ENCODE measurements at places on chromosomes 6 and 20.

DNA sequence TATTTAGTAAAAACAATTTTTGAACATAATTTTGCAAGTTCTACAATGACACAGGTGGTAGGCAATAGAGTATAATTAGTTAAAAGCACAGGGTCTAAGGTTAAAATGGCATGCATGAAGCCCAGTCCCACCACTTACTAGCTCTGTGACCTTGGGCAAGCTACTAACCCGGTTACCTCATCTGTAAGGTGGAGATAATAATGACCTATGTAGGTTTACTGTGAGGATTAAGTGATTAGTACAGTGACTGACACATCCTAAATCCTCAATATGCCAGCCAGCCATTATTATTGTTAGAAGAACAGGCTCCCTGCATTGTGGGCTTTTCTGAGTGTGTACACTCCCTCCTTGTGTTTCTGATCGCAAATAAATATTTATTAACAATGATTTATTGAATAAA, 26.2 kb downstream of the ATXN1 start:
- DNase-seq: no peak

DNA sequence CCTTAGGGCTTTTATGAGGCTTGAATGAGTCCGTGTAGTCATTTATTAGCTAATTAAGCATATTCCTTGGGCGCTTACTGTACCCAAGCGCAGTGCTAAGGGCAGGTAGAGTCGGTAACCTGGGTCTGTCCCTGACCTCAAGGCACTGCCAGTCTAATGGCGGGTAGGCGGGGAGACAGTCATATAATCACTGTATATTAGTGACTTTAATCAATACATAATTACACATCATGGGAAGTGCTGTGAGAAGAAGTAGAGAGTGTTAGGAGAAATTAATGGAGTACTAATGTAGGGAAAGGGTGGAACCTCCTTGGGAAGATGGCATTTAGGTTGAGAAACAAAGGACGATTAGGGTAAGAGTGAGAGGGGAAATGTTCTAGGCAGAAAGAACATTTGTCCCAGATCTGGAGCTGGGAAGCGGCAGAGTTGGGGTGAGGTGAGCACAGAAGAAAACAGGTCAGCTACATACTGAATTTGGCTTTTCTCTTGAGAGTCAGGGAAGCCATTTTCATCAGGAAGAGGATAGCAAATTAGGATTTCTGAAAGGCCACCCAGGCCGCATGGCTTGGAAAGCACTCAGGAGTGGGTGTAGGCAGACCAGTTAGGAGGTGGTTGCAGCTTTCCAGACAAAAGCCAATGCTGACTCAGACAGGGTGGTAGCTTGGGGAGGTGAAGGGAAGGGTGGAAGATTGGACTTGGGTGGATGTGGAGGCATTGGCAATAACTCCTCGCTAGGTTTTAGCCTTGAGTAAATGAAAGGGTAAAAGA, 954 bp upstream of the BLCAP start:
- no peak for DNase-seq

GRCh38 chr20:45611054-45611453, 18.5 kb upstream of the WFDC10A start:
- no peak for DNase-seq

GRCh38 chr6:25458485-25458884, 179.3 kb downstream of the CARMIL1 start:
- no peak for DNase-seq

DNA sequence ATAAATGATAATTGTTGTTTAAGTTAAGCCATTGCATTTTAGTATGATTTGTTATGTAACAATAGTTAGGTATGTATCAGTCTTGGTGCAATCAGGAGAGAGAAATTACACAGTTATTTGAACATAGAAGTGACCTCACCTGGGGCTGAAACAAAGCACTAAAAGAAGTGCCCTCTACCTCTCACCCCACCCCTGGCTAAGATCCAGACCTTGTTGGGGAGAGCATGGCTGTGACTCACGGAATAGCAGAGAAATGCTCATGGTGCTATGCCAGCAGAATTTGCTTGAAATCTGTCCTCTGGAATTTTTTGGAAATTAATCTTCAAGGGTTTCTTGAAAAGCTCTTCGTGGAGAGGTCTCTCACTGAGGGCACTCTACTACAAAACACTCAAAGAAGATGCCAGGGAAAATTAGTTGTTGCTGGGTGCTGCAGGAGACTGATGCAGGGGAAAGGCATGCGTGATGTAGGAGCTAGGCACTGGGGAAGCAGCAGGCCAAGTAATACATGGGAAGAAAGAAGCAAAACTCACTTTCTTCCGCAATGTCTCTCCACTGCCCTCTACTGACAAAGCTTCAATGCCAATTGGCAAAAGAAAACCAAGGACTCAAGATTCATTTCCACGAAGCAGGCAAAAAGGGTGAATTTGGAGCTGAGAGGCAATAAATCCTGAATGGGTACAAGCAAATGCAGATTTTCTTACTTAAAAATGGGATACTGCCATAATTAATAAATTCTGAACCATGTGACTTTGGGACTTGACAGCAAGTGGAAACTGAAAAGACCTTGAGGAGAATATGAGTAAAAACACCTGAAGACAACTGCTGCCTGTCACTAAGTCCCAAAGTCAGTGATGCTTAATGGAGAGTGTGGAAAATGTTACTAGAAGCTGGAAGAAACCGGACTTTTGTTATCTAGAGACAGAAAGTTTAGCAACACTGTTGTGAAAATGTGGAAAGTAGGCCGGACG, 136.3 kb upstream of the ZNF184 start:
- no peak for DNase-seq

DNA sequence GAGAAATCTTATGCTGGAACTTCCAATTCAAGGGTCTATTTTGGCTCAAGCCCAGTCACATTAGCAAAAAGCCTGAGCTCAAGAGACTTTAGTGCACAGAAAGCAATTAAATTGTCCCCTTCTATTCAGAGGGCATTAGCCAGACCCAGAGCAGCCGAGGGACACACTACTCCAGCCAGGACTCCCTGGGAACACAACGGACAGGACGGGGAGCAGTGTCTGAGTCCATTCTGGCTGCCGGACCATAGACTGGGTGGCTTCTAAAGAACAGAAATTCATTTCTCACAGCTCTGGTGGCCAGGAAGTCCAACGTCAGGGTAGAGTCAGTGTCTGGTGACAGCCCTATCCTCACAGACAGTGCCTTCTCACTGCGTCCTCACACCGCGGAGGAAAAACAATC, 78.4 kb downstream of the PRND start:
- DNase-seq: no peak

GRCh38 chr6:11023032-11023431, 21.1 kb downstream of the ELOVL2 start:
- no peak for DNase-seq

GRCh38 chr6:18141805-18142590, 12.9 kb downstream of the TPMT start:
- no peak for DNase-seq
